ENCODE measurements at places on chromosomes 7 and 10. TPM values are rescaled to one million over a fixed set of nuclear protein-coding genes. Genes with fewer than 3 reads are reported as not detected.

DNA sequence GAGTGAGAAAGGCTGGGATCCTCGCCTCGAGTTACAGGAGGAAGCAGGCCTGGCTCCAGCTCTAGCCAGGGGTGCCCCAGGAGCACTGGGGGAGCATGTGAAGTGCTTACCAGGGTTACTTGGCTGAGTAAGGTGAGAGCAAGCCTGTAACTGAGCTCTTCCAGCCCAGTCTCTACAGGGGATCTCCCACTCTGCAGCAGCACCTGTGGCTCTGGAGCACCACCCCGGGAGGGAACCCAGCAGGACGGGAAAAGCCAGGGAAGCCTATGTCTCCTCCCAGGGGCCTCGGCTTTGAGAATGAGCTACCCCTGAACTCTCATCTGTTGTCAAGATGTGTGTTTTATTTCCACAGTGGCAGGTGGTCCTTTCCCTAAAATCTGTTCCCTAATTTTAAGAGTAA lies 10.6 kb downstream of the LRRC20 start:
- no peak for DNase-seq

DNA sequence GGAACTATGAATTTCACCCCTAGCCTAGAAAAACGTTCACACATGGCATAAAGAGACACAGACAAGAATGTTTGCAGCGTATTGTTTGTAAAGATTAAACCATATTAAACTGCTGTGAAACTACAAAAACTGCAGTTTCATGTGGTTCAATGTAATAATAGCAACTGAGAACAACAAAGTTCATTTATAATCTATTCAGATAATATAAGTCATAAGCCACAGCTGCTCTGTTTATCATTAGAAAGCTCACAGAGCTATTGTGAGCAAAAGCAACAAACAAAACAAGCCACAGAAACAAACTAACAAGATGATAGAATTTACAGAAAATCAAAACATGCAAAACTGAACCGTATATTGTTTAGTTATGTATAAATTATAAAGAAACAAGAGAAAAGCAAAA lies 113.5 kb downstream of the AHR start:
- no peak for DNase-seq

CUBN gene
- 2.2 TPM for total RNA-seq

- DNase-seq, result no peak
These were observed 1.4 kb upstream of the TWIST1 start for GRCh38 chr7:19118636-19119371.

DNA sequence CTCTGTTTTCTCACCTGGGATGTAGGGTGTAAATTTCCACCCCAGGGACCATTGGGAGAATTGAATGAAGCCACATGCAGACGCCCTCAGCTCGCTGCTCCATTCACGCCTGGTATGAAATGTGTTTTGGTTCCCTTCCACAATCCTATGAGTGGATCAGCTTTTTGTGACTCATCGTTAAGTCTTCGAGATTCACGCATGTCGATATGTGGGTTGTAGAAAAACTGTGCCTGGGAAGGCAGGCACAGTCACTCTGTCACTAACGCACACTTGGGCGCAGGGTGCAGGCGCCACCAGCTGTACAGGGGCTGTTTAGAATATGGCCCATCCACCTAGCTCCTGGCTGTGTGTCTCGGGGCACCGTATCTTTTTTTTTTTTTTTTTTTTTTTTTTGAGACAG lies 64.2 kb upstream of the SH2B2 start:
- DNase-seq, result no peak

CPVL gene
- total RNA-seq, result 30.2 TPM

DNA sequence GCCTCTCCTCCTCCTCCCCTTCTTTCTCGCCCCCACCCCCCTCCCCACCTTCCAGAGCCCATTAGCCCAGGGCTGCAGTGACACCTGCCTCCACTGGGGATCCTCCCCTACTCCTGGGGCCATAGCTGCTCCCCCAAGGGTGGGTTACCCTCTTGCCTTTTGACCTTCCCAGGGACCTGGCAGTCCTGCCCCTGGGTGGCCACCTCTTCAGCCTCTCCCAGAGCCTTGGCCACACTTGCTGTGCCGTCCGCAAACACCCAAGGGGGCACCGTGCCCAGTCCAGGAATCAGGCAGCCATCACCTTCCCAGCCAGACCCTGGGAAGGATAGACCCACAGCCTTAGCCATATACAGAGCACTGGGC lies 19.8 kb upstream of the CLDN4 start:
- no peak for DNase-seq

RTKN2 gene
- 10.0 TPM for total RNA-seq

- DNase-seq, result no peak
These were observed 188.7 kb upstream of the KAT6B start for GRCh38 chr10:74637685-74638084.

DNA sequence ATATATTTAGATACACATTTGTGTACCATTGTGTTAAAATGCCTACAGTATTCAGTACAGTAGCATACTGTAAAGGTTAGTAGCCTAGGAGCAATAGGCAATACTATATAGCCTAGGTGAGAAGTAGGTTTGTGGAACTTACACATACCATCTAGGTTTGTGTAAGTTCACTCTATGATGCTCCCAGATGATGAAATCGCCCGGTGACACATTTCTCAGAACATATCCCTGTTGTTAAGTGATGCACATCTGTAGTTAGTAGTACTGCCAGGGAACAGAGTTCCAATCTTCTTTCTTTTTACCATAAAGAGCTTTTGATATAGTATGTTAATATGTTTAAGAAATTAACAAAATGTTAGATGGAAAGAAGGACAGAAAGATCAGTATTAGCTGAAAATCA lies 138.2 kb downstream of the SNX13 start:
- no peak for DNase-seq

DNA sequence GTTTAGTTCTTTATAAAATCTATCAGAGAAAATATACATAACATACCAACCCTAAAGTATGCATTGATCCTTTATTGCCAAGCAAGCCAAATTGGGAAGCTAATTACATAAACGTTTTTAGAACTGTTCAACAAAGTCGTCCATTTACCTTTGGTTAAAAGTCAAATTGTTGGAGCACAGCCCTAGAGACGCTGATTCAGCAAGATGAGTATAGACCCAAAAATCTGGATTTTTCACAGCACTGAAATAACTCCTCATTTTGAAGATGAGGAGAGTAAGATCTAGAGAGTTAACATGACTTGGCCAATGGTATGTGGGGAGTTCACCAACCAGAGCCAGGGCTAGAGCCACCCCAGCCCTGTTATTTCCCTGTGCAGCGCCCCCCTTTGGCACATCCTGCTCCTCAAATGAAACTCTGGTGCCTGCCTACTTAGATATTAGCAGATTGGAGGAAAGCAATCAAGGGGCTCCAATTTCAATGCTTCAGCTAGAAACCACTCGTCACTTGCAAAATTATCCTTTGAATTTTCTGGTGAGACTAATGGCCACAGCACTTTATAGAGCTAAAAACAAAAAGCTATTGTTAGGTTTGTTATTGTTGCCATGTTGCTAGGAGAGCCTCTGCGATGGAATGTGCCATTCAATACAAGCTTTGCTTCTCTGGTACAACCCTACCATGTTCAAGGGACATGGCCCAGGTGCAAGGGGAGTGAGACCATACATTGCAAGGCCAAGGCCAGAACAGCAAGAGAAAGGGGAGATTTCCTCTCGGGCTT lies 132.6 kb upstream of the ZEB1 start:
- DNase-seq, result no peak

- DNase-seq, result no peak
These were observed 1.3 kb downstream of the ELN start for GRCh38 chr7:74029089-74029785.

DNA sequence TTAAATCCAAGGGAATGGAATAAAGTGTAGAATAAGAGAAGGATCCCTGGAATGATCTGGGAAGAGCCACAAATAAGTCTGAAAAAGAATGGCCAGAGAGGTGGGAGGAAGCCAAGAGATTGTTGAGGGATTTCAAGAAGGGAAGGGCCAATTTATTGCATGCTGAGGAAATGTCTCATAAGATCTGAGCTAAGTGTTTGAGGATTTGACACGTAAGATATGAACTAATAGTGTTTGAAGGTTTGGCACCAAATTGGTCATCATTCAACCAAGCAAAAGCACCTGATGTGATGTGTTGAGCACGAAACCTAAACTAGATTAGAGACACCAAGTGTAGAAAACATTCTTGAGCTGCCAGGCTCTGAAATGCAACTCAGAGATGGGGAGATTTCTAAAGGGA lies 97.9 kb downstream of the TSPAN12 start:
- DNase-seq, result no peak

CFTR gene
- total RNA-seq, result 11.0 TPM

DNA sequence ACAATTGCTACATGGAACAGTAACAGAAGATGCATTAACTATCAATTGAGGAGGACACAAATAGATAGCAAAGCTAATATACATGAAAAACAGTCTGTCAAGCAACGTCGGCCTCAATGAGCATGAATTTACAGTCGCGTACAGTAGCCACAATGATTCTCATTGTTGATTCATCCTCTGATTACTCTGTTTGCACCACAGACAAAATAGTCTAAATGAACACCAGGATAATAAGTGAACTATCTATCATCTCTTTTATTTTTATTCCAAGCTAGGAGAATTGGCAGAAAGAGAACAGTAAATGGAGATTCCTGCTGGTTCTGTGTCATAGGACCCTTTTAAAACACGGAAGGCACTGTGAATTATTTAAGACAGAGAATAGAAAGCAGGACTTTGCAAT lies 108.5 kb downstream of the EVX1 start:
- no peak for DNase-seq

DNA sequence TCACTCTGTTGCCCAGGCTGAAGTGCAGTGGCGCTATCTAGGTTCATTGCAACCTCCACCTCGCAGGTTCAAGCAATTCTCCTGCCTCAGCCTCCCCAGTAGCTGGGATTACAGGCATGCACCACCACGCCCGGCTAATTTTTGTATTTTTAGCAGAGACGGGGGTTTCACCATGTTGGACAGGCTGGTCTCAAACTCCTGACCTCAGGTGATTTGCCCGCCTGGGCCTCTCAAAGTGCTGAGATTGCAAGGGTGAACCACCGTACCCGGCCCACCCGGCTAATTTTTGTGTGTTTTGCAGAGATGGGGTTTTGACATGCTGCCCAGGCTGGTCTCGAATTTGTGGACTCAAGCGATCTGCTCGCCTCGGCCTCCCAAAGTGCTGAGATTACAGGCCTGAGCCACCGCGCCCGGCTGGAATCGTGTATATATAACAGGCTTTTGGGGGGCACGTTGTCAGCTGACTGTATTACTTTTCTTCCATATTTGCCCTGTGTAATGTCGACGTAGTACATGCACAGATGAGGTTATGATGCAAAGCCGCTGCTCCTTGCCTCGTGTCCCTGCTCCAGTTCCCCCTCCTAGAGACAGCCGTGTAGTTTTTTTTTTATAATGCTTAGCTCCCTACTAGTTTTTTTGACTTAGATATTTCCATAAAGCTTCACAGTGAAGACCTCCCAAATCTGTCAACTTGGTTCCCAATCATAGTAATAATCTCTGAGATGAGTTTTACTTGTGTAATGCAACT lies 883 bp upstream of the TRA2A start:
- peak; percentile 62 for DNase-seq

DNA sequence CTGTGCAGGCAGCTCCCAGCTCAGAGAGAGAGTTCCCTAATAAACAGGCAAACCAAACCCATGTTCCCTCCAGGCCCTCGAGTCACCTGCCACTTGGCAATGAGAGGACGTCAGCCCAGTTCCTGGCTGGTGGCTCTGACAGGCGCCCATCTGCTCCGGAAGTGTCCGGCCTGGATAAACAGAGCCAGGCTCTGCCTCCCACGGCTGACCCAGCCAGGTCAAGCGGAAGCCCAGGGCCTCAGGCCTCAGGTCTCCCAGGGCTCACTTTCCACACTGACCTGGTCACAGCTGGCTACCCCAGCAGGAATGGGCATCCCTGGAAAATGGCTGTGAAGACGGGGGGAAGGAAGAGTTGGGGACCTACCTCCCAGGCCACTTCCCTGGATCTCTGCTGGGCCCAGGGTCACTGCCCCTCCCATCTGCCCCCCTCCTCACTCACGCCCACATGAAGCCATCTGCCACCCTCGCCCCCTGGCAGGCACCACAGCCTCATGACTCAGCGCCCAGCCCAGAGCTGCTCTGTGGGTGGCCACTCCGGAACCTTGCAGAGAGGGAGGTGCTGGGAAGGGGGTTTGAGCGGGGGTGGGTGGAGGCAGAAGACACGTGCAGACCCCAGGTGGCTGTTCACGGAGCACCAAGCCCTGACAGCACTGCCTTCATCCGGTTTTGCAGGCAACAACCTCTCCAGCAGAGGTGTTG lies 37.4 kb upstream of the DUSP5 start:
- DNase-seq, result no peak

DNA sequence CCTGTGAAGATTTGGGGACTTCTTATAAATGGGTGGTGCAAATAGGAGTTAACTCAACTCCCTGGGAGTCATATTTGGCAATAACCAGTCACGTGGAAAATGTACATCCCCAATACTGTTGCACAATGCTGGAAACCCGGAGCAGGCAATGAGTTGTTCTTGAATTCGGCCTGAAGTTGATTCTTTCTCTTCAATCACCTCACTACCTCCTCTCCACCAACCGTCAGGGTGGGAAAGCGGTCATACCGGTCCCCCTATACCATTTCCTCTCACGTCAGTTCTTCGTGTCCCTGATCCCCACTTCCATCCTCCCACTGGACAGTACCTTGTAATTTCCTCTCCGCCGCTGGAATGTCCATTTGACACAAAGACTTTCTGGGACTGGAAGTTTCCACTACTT lies 2.8 kb downstream of the GIMAP5 start:
- no peak for DNase-seq

DNA sequence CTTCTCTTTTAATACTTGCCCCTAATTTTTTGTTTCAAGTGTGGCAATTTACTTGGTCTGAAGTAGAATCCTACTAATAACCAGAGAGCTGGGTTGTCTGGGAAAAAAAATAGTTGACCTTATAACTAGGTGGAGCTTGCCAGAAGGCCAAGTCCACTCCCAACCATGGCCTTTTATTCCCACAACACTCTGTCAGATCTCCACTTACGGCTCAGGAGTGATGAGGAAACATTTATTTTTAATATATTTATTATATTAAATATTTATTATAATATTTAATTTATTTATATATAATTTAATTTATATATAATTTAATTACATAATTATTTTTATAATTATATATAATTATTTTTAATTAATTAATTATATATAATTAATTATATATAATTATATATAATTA lies 58.8 kb downstream of the TSPAN12 start:
- no peak for DNase-seq

GRCh38 chr7:85573346-85573745 lies 386.5 kb upstream of the SEMA3D start:
- no peak for DNase-seq

DNA sequence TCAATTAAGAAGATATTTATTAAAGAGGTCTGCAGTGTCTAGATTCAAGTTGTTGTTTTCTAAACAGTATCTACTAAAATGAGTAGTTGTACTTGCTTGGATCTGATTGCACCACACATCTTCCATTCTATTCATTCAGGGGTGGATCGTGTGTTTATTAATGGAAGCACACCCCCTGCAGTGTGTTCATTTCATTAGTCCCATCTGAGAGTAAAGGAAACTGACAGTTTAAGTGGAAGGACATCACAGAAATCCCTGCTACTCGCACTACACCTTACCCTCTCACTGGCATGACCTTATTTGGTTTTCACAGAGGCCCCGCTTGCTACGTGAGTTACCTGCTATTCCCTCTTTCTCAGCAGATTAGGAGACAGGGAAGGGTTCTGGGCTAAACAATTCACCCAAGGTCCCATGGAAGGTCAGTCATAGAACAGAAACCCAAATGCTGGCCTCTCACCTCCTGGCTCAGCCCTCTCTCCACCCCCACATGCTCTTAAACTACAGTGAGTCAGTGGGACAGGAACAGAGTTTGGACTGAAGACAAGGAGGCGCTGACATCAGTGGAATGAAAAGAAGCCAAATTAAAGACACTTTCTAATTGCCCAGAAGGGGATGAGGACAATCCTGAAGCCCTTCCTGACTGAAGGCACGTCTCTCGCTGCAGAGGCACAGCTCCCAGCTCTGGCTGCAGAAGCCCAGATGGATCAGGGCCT lies 369.2 kb upstream of the NRP1 start:
- no peak for DNase-seq

Measured in type B pancreatic cell (in vitro differentiated cells).